Left forelimb (tissue), 1 donor: ENCODE measurements at places on chromosomes 2 and 18.

GRCh38 chr2:117199511-117199910 lies 615.0 kb upstream of the DDX18 start:
- DNase-seq, result no peak

DNA sequence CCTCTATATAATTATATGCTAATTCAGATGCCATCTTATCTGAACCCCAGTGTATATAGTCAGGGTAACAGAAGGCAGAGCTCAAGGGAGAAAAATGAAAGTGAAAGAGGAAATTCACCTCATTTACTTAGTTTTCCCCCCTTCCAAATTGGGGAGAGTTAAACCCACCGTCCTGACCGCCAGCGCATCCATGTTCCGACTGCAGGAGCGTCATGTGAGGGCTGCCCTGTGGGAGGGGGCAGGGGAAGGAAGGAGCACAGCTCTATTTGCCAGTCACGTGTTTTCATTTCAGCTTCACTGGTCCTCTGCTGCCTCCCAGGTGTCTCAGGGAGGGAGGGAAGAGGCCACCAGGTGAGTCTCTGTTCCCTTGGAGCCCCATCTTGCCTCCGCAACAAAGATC lies 13.2 kb downstream of the CNNM4 start:
- no peak for DNase-seq

- no peak for DNase-seq
Observed at GRCh38 chr18:23977719-23978483, 36.7 kb upstream of the TTC39C start.

GRCh38 chr2:37349231-37349860 lies 4.9 kb downstream of the QPCT start:
- DNase-seq, result no peak

DNA sequence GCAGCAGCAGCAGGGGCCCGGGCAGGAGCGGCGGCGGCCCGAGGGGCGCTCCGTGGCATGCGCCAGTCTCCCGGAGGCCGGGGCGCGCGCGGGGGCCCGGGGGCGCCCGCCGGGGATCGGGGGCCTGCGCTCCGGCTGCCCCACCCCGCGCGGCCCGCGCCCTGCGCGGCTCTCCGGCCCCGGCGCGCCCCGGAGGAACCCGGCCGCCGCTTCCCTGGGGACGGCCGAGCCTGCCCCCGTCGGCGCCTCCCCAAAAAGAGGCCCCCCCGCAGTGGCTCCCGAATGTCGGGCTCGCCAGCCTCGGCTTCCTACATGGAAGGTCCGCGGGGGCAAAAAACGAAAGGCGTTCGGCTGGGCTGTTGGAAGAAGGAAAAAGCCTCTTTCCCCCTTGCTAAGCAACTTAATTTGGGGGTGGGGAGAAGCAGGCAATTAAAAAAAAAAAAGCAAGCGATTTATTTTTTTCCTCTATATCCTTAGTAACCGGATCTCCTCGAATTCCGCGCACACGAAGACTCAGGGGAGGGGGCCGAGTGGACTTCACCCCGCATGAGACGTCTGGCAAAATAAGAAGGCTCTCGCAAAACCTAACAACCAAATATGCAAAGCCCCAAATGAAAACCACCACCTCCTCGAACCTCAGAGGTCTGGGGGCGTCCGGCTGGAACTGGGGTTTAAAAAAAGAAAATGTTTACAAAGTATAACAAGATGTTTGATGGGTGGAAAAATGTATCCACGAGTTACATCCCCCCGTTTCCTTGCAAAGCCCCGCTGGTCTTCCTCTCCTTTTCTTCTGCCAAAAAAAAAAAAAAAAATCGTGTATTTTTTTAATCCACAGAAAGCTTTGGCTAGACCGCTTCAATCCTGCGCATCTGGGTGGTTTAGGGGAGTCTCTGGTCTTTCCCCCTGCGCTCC lies at the start of gene SMAD7:
Gene SMAD7, minus strand, starts transcription at position 430 of the 912 bp plus-strand sequence. CDS start 541 bp downstream, outside the sequence.
- no peak for DNase-seq

- no peak for DNase-seq
Observed at GRCh38 chr2:187478719-187479118, 30.7 kb upstream of the CALCRL start.
